NCI-H774 (cell line): ENCODE measurements at places on chromosomes 7 and 10.
A peak's percentile ranks its signal among the peaks of the same experiment; 100 is the strongest.

GRCh38 chr7:114856625-114857024 is 65.3 kb upstream of the MDFIC start:
- no peak for DNase-seq

GRCh38 chr10:71648933-71649320 is 70.7 kb downstream of the C10orf105 start:
- no peak for DNase-seq

DNA sequence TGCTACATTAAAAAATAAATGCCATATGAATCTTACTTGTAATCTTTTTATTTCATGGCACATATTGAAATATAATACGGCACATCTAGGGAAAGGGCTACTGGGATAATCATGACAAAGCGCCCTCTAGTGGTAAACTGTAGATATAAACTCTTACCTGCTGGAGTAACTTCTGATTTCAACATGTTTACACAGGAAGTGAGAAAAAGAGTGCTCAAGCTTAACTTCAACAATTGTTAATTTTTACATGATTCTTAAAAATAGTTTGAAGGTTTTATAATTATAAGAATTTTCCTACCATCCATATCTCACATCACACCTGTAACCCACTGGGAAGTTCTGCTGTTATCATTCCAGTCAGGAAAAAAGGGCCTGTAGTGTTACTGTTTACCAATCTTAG is 2.0 kb upstream of the HEPACAM2 start:
- peak; percentile 82 for DNase-seq

DNA sequence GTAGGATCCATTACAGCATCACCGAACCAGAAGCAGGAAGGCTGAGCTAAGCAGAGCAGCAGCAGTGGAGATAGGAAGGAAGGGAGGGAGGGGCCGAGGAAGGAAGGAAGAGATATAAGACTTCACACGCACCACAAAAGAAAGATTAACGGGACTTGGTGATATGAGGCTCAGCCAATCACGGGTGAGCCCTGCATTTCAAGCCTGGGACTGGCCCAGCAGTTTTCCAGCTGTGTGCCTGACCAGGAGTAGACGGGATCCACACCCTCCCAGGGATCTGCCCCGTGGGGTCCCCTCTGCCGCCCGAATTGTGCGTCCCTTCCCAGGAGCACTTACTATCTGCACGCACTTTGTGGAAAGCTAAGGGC is 16.2 kb downstream of the ATG9B start:
- no peak for DNase-seq

GRCh38 chr7:158101821-158102450 is 485.7 kb downstream of the PTPRN2 start:
- DNase-seq: no peak

- no peak for DNase-seq
Measured at GRCh38 chr7:77561352-77561751, 24.3 kb downstream of the PTPN12 start.

GRCh38 chr10:49508654-49509053 is 30.3 kb downstream of the ERCC6 start:
- DNase-seq: no peak

GRCh38 chr7:33351709-33352108 is 222.3 kb downstream of the BBS9 start:
- no peak for DNase-seq

GRCh38 chr10:110006358-110007160 is 1.2 kb upstream of the ADD3 start:
- no peak for DNase-seq

- no peak for DNase-seq
Measured at GRCh38 chr7:16524332-16524731, 2.3 kb upstream of the LRRC72 start.

DNA sequence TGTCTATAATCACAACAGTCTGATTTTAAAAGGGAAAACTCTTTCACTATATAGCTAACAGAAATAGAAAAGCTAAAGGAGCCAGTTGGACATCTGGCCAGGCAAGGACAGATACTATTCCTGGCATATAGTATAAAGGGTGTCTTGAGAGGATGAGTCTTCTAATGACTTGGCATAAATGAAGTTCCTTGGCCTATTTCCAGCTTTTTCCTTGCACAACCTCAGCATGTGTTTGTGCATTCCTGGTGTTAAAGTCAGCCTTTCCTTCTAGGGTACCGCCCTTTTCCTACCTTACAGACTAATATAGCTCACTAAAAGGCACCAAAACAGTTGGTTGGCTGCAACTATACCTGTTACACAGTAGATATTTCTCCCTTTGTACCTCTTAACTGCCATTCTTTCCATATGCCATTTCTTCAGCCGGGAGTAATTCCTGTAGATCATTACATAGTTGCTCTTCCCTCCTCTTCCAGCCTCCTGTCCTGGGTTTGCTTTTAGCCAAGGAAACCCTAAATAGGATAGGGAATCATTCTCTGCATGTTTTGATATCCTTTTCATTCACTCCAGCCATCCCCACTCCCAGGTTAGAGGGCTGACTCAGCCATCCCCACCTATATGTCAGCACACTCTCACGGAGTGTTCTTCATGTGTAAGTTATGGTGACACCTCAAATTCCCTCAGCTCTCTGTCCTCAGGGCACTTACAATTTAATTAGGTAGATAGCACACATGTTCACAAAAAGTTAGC is 102.1 kb upstream of the MDFIC start:
- DNase-seq: no peak

GRCh38 chr7:140209866-140210609 is 33.3 kb upstream of the KDM7A start:
- no peak for DNase-seq

GRCh38 chr10:3136336-3136735 is 36.2 kb downstream of the PITRM1 start:
- peak; percentile 66 for DNase-seq

DNA sequence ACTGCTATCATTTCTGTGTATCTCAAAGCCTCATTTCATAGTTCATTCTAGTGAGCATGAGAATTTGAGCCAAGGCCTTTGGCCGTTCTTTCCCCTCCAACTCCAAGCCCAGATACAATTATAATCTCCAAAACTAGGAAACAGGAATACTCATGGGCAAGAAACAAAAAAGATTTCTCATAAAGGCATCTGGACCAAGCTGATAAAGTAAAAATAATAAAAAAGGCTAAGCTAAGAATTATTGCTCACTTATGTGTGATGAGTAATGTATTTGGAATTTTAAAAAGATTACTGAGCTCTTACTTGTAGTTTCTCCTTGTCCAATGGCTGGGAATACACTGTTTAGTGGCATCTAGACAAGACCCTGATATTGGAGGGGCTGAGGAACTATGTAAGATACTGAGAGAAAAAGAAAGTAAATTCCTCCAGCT is 196.4 kb upstream of the POM121L12 start:
- DNase-seq: no peak

DNA sequence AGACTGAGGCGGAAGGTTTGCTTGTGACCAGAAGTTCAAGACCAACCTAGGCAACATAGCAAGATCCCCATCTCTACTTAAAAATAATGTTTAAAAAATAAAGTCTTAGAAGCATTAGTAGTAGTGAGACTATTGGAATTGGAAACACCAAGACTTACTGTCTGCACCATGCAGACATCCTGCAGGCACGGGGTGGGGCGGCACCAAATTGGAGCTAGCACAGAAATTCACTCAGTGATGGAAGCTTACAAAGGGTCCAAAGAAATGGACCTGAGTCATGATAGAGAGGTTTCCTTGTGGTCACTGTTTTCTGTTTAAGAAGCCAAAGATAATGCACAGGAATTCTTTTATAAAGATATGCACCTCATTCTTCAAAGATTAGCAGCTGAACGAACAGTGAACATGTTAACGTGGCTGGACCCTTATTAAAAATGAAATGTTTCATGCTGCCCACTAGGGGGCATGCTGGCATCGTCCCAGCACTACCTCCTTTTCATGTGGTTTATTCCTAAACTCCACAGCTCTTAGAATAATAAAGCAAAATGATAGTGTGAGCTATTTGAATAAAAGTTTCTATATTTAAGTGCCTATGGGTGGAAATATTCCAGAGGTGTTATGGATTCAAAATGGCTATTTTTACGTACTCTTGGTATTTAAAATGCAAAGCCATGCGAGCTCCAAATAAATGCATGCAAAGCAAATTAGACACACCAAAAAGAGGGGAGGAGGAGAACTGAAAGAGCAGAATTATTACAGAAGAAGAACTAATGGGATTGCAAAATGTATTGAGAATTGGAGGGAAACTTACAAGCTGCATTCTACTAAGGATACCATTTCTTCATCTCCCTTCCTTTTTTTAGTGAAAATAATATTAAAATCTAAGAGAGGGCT is 28.6 kb downstream of the PDSS1 start:
- DNase-seq: peak; percentile 13

DNA sequence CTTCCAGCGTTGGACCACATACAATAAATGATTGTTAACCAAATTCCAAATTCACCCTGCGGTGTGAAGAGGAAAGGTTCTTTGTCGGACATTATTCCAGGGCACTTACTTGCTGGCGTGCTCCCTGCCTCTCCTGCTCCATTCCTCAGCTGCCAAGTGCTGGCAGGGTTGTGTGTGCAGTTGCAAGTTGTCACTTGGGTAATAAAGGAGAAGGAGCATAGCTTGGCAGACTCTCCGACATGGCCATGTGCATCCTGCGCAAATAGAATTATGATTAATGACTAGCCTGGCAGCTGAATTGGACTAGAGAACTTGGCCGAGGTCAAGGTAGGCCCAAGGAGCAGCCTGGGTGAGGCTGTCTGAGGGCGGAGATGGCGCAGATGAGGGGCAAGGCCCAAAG is 92.3 kb upstream of the ELMO1 start:
- DNase-seq: no peak

GRCh38 chr7:155343661-155344121 is 46.0 kb downstream of the INSIG1 start:
- no peak for DNase-seq

- no peak for DNase-seq
Measured at GRCh38 chr10:125687507-125688185, 4.7 kb upstream of the TEX36 start.

DNA sequence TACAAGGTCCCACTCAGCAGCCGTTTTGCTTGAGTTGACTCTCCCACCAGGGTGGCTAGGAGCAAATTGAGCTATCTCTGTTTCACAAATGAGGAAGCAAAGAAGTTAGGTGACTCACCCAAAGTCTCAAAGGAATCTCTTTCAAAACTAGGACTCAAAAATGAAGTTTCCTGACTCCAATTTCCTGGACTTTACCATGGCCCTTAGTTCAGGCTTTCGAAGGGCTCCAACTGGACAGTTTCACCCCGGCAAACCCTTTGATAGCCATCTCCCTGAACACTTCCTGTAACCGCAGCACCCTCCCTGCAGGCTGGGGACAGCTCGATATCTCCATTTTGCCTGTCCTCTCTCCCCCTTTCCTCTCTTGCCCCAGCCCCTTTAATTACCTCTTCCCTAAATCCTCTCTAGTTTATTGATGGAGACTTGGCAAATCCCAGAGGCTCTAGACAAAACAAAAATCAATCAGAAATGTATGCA is 4.7 kb upstream of the AFAP1L2 start:
- DNase-seq: no peak

GRCh38 chr7:55464422-55464821 is 99.3 kb downstream of the LANCL2 start:
- DNase-seq: no peak

DNA sequence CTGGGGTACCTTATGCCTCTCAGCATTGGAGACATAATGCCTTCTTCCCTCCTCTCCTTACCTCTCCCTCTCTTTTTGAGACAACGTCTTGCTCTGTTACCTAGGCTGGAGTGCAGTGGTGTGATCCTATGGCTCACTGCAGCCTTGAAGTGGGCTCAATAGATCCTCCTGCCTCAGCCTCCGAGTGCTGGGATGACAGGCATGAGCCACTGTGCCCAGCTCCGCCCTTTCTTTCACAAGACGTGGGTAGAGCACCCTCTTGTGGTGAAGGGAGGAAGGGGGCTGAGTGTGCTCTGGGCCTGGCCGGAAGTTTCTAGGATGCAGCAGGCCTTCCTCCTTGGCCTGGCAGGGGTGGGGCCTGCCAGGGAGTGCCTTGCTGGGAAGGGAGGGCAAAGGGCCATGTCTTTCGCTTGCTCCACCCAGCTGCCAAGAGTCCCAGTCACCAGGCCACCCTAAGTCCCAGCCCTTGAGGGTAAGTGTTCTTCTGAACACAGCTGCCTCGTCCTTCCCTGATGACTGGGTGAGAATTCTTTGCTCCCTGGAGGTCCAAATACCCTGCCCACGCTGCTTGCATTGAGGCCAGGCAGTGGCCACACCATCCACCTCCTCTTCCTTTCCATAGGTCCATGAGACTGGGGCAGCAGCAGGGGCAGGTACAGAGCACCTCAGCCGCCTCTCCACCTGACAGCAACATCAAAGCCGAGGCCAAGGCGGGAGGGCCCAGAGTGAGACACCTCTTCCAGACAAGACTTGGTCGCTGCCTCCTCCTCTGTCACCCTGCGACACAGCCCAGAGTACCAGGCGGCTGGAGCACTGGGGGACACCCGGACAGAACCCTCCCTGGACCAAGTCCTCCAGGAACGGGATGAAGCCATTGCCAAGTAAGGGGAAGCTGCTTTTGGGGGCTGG is 3.7 kb downstream of the ABHD11 start:
- peak; percentile 55 for DNase-seq

DNA sequence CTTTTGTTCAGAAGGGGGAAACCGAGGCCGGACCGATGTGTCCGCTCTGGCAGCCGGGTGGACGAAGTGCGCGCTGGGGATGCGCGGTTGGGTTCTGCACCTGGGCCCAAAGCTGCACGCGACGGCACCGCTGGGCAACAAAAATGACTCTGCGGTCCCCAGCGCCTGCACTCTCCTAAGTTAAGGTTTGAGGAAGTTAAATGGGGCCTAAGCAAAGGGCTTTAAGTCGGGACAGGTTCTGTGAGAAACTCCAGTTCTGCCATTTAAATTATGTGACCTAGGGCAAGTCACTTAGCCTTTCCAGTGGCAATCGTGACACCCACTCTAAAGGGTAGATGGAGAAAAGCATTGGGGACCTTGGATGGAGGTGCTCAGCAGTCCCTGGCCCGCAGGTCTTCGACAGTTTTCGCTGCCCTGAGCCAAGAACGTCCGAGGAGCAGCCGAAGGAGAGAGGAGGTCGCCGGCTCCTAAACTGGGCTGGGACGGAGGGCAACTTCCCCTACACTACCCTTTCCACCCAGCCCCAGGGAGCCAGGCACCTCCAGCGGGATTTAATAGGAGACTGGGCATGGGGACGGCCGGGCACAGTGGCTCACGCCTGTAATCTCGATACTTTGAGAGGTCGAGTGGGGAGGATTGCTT is 534 bp upstream of the ACBD5 start:
- DNase-seq: no peak

DNA sequence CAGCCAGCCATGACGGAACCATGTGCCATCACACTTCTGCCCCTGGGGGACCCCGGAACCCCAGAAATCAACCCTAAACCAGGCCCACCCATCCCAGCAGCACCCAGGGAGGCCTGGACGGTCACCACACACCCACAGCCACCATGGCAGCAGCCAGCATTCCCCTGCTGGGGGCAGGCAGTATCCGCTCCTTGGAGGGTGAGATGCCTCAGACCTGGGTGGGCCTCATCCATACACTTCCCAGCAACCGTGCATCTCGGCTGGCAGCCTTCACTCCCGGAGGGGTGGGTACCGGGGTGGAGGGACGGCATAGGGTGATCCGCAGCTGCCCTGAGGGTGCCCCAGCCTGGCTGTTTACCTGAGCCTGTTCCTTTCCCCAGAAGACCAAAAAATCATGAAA is 69.1 kb upstream of the FAM20C start:
- DNase-seq: no peak
